ENCODE measurements at places on chromosomes 3 and 15.

- no peak for DNase-seq
Observed at GRCh38 chr15:39622660-39623516, 42.0 kb downstream of the THBS1 start.

DNA sequence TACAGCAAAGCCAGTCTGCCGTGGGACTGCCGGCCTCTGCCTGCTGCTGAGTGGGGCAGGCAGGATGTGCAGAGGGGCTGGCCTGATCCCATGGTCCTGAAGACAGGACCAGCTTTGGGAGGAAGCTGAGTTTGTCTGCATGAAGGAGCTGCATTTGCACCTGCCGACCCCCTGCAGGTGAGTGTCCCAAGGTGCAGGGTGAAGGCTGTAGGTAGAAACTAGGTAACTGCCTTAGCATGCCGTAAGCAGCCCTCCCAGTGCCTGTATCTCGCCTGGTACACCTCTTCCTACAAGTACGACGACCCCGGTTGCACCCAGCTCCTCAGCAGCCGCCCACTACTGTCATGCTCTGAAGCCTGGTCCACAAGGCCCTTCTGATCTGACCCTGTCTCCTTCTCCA, 34.9 kb downstream of the AMOTL2 start:
- DNase-seq, result no peak

DNA sequence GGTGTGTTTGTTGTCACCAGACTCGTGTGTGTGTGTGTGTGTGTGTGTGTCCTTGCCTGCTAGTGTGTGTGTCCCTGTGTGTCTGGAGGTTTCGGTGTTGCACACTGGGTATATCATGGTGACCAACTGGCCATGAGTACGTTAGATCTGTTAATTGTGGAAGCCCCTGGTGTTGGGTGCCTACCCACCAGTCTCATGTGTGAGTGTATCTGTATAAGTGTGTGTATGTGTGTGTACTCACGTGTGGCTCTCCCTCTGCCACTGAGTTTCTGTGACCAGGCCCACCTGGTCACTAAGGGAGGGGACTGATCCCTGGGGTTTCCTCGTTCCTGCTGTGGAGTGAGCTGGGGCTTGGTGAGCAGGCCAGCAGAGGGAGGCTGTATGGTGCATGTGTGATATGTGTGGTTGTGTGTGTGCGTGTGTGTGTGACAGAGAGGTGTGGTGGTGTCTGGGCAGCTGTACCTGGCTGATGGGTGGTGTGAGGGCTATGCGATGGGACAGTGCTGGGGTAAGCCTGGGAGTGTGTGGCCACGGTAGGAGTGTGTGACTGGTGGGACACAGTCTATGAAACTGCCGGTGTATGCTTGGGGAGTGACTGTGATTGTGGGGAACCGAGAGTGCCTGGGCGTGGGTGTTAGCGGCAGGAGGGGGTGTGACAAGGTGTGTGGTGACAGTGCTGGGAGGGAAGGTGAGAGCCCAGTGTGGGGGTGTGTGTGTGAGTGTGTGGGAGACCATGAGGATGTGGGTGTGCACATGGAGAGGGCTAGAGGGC, 1.8 kb downstream of the PRKCD start:
- DNase-seq, result peak; percentile 52

DNA sequence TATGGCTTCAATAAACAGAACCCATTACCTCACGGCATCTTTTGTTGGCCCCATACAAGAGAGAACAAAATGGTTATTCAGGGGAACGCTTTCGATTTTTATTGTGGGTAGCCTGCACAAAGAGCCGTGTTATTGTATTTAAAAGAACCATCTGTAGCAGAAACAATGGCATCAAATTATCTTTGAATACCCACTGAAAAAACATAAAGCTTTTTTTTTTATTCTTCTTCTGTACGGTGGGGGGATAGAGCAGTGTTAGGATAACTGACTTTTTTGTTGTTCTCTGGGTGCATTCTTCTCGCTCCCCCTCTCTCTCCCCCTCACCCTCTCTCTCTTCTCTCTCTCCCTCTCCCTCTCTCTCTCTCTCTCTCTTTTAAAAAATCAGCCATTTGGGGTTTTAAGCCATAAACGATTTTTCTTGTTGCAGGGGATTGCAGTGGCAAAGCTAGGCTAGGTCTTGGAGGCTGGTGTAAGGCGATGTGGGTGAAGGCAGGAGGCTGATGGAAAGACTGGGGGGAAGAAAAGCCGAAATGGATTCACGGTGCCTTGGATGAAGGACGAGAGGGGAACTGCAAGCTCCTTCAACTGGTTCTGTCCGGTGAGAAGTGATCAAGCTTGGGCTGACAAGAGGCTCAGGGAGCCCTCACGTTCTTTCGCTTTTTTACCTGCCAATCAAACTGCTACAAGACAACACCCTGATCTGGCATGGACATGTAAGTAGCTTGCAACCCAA, 12.4 kb upstream of the SOX2 start:
- DNase-seq, result no peak

GRCh38 chr3:159029306-159030026, 227.6 kb downstream of the MFSD1 start:
- no peak for DNase-seq

GRCh38 chr3:13786811-13787210, 93.1 kb downstream of the WNT7A start:
- no peak for DNase-seq

- DNase-seq, result no peak
Observed at GRCh38 chr15:48394970-48395369, 63.7 kb downstream of the DUT start.

GRCh38 chr3:168260859-168261258, 165.1 kb upstream of the GOLIM4 start:
- no peak for DNase-seq

DNA sequence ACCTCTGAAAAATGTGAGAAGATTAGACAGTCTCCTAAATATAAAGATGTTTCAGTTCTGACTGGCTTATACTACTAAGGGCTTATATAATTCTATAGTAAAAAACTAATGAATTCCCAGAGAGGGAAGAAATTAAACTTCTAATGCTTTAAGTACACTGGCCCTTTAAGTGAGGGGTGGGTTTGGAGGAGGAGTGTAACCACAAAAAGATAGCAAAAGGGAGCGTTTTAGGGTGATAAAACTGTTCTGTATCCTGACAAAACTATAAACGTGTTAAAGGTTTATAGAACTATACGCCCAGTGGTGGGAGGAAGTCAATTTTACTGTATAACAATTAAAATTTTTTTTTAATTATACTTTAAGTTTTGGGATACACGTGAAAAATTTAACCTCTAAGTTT, 45.8 kb downstream of the CEP152 start:
- no peak for DNase-seq

GRCh38 chr3:88443066-88443465, 293.3 kb downstream of the C3orf38 start:
- no peak for DNase-seq

- DNase-seq, result no peak
Observed at GRCh38 chr15:34341381-34342212, 1.3 kb downstream of the NOP10 start.

GRCh38 chr3:9525078-9525477, 28.5 kb downstream of the LHFPL4 start:
- DNase-seq, result no peak

GRCh38 chr3:129077222-129077621, 16.6 kb downstream of the GP9 start:
- DNase-seq, result no peak

DNA sequence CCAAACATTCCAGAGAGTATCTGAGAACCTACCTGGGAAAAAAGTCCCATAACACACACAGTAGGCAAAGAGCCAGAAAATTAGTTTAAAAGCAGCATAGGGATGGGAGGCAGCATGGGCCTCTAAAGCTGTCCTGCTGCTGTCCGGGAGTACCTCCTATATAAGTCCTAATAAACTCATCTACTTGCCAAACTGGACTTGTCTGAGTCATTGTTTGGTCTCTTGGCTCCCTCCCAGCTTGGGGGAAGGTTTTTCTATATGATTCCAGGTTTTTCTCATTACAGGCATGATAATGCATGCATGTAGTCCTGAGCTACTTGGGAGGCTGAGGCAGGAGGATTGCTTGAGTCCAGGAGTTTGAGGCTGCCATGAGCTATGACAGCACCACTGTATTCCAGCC, 17.5 kb upstream of the HACD2 start:
- DNase-seq, result no peak

DNA sequence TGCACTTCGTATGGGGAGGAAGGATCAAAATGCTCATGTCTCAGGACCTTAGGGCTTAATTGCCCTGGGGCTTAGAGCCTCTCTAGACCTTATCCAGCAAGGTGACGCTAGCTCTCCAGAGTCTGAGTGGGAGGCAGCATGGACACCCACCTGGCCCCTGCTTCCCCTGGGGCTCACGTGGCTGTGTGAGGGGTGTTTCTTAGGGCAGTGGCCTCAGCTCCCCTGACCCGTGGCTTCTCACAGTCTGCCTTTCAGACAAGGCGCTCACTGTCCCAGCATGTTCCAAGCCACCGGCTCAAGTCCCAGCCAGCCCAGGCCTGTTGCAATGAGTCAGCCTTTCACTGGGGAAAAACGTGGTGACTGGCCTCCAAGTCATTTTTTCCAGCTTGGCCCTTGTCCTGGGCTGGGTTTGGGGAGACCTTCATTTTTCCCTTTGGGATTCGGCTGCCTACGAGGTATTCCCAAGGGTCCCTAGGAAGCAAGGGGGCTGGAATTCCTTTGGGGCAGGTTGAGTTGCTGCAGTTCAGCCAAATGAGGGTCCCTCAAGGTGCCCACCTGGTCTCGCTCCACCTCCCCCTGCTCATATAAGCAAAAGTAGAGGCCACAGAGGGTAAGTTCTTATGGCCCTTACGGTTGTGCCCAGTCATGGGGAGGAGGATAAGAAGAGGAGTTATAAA, 15.7 kb downstream of the BHLHE40 start:
- no peak for DNase-seq

DNA sequence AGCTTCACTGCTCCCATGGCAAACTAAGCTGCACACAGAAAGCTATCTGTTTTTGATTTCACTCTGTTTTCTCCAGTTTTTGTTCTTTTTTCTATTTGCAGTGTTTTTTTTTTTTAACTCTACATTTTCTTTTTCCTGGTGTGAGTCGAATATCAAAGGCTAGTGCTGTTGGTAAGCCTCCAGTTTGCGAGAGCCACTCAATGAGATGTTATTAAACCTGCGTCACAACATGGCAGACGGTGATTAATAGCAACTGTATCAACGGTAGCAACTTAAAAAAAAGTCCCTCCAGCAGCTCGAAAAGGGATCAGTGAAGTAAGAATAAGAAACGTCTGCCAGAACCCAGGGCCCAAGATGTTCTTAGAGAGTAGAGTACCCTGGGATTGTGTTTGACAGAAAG, 84.1 kb downstream of the MEIS2 start:
- DNase-seq, result no peak

GRCh38 chr3:113166719-113167492, 44.5 kb upstream of the BOC start:
- no peak for DNase-seq

GRCh38 chr3:3907023-3907422, 107.8 kb downstream of the LRRN1 start:
- DNase-seq, result no peak

DNA sequence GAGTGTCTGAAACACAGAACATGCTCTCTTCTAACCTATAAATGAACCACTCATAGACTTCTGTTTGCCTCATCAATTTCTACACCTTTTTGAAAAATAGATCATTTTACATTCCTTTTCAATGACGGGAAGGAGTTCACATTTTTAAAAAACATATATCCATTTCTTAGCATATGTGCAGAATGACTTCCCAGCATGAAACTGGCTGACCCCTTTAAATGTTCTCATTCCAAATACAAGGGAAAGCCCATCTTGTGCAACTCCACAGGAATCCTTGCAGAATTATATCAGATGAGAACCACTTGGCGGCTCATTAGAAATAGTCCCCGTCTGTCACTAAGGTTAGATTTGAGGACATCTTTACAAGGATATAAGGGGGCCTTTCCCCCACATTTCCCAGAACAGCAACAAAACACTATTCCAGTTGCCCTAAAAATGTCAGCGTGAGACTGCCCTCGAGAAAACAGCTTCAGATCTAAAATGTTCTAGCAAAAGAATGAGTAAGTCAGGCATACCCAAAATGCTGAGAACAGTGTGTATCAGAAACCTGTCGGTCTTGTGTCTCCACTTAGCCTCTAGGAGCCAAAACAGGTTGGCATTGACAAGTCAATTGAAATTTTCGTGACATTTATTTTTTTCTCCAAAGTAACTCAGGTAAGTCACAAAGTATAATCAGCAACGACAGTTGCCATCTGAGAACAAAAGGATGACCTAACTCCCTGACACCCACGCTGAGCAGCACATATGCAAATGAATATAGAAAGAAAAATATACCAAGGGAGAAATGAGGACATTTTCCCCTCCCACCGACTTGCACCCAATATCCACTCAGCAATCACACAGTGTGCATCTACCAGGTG, 63.1 kb downstream of the FOXP1 start:
- DNase-seq, result no peak

DNA sequence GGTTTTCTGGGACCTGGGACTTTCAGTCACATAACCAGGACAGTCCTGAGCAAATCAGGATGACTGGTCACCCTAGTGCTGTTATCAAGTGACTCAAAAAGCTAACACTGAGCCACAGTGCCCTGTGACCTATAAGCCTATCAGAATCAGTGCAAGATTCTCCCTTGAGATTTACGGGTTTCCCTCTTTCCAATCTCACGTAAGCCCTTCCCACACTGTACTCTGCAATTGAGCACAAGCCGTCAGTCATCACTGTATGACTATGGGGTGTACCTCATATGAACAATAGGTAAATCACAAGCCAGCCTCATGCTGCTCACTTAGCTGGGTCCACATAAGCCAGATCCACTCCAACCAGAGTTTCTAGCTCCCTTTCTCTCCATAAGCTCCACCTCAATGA, 21.0 kb upstream of the CLDN18 start:
- DNase-seq, result no peak

DNA sequence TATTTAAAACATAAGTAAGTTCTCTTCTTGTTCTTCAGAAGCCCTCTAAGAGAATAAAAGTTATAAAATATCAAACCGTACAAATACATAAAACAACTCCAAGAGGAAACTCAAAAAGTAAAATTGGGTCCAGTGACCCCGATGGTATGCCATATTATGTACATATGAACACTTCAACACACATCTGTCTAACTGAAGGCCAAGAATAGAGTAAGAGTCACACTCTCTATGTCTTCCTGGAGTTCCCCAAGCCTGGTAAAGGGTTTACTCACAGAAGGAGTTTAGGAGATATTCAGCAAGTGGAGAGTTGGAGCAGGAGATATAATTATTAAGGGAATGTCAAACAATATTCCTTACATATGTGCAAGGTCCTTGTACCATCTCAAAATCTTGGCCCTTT, 101.3 kb upstream of the EIF1B start:
- DNase-seq, result no peak

GRCh38 chr3:147369661-147370123, 36.7 kb downstream of the ZIC4 start:
- DNase-seq, result no peak

- no peak for DNase-seq
Observed at GRCh38 chr3:117537949-117538348, 828.4 kb downstream of the TUSC7 start.

GRCh38 chr3:27758083-27758482, 36.0 kb upstream of the EOMES start:
- peak; percentile 3 for DNase-seq

All from activated CD8-positive, alpha-beta memory T cell treated with anti-CD3 and anti-CD28 coated beads for 4 hours (primary cell).